NCI-H774 (cell line): ENCODE measurements at places on chromosomes 4 and X.

DNA sequence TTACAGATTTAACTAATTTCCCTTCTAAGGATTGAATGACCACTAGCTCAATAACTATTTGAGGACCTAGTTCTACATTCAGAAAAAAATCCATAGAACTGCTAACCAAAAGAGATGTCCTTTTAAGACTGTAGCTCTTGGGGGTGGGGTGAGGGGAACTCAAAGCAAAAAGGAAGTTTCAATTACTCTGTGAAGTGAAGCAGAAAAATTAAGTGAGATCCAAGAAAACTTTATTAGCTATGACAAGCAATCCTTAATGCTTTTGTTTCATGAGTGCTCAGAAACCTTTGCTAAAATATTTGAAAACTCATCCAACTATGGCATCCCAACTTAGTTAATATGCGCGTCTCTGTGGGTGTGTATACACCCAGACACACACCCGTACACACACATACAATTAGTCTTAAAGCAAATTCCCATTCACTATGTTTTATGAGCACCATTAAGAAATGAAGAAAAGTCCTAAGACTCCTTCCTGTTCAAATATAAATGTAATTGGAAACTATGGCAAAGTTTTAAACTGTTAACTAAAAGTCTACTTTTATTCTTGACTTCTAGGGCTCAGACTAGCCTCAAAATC lies 44.5 kb downstream of the GPC4 start:
- no peak for DNase-seq

DNA sequence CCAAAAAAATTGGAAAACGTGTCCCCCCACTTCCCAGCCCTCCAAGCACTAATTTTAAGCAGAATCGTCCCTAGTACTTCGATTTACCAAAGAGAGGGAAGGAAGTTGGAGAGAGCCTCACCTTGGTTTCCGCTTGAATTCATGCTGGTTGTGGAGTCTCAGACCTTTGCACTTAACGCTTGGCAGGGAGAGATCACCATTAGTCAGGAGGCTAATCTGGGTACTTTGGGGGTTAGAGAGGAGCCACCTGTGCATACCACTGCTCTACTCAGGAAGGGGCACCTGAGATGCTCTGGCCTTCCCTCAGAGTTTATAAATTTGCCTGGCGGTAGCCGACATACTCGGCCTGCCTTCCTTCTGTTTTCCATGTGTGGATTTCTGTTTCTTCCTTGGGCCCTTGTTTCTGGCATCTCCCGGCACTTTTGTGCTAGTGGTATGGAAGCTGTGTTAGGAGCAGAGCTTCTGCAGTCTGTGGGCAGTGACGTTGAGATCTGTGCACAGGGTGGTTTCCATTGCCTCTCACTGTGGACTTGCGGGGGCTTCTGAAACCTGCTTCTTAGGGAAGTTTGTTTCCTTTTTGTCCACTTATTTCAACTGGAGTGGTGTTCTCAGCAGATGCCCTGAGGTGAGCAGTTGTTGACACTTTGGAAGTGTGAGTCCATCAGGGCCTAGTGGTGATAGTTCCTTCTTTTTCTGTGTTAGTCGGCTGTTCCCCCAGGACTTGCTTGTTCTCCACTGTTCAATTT lies 104.2 kb downstream of the TMEM131L start:
- DNase-seq = no peak

DNA sequence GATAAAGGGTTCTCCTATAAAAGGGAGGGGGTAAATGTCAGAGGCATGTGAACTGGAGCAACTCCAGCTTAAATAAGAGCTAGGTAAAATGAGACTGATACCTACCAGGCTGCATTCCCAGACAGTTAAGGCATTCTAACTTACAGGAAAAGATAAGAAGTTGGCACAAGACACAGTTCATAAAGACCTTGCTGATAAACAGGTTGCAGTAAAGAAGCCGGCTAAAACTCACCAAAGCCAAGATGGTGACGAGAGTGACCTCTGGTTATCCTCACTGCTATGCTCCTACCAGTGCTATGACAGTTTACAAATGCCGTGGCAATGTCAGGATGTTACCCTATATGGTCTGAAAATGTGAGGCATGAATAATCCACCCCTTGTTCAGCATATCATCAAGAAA lies 13.1 kb upstream of the SULT1B1 start:
- no peak for DNase-seq

DNA sequence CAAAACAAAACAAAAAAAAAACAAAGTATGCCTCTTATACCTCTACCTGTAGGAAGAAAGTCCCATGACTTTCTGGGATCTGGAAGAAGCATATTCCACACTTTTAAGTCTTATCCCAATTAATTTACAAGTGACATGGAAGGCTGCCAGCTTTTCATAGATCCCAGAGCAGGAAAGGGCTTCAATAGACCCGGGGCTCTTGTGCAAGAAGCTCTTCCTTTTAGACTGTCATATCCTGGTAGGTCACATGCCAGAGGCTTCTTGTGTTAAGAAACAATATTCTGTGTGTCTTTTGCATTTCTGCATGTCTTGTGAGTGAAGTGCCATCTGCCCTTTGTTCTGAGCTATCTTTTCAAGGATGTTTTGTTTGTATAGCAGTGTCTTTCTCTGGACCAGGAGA lies 84.4 kb upstream of the PHOX2B start:
- DNase-seq = no peak

GRCh38 chr4:10491401-10491800 lies 34.2 kb upstream of the ZNF518B start:
- no peak for DNase-seq

DNA sequence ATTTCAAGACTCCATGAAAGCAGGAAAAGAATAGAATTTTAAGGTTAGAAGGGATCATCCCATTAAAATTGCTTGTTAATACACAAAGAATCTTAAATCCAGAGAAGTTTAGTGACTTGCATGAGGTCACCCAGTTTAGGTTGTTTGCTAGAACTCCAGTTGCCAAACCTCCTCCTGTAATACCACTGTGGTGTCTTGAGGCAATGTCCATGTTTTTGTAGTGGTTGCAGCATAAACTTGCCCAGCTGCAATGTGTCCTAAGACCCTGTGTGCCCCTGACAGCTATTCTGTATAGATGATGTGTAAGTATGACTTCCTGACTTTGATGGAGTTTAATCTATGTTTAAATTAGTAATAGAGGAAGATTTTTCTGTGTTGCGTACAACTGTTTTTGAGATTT lies 6.3 kb downstream of the SFRP2 start:
- no peak for DNase-seq

DNA sequence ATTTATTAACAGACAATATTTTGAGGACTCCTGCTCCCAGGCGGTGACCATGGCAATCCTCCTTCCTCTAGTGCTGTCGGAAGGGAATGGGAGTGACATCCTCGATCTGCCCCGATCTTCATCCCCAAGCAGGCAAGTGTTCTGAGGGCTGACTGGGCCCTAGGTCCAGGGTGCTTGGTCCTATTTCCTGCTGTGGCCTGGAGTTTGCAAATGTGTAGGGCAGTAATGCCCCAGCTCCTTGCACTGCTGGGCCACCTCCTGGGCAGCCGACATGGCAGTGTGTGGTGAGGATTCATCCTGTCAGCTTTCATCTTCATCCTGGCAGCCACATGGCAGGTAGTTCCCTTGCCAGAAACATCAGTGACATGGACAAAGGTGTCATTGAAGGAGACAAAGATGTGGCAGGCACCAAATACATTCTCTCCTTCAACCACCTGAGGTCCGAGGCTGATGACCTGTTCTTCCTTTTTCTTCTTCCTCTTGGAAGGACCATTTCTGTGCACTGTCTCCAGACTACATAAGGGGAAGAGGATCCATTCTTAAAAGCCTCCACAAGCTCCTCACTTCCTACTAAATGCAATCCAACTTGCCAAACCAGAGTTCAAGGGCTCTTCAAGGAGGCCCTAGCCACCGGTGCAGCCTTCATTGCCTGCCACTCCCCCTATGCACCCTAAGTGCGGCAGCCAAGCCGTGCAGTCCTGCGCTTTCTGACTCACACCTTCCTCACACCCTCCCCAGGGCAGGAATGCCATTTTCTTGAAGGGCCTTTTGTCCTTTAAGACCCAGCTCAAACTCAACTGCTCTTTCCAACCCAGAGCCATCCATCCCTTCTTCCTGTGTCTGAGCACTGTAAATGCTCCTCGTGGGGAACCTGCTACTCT lies 65.7 kb downstream of the TMEM154 start:
- no peak for DNase-seq

DNA sequence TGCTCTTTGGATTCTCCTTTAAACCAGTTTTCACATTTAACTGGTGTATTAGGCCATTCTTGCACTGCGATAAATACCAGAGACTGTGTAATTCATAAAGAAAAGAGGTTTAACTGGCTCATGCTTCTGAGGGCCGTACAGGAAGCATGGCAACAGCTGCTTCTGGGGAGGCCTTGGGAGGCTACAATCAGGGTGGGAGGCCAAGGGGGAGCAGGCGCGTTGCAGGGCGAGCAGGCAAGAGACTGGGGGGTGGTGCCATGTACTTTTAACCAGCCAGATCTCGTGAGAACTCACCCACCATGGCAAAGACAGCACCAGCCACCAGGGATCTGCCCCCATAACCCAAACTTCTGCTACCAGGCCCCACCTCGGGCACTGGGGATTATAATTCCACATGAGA lies 38.1 kb downstream of the RNF212 start:
- no peak for DNase-seq

GRCh38 chrX:125439194-125439849 lies 119.7 kb downstream of the TEX13C start:
- no peak for DNase-seq

GRCh38 chr4:2733001-2733843 lies 22.9 kb downstream of the TNIP2 start:
- no peak for DNase-seq

GRCh38 chrX:130336531-130336930 lies 3.2 kb upstream of the SLC25A14 start:
- no peak for DNase-seq

DNA sequence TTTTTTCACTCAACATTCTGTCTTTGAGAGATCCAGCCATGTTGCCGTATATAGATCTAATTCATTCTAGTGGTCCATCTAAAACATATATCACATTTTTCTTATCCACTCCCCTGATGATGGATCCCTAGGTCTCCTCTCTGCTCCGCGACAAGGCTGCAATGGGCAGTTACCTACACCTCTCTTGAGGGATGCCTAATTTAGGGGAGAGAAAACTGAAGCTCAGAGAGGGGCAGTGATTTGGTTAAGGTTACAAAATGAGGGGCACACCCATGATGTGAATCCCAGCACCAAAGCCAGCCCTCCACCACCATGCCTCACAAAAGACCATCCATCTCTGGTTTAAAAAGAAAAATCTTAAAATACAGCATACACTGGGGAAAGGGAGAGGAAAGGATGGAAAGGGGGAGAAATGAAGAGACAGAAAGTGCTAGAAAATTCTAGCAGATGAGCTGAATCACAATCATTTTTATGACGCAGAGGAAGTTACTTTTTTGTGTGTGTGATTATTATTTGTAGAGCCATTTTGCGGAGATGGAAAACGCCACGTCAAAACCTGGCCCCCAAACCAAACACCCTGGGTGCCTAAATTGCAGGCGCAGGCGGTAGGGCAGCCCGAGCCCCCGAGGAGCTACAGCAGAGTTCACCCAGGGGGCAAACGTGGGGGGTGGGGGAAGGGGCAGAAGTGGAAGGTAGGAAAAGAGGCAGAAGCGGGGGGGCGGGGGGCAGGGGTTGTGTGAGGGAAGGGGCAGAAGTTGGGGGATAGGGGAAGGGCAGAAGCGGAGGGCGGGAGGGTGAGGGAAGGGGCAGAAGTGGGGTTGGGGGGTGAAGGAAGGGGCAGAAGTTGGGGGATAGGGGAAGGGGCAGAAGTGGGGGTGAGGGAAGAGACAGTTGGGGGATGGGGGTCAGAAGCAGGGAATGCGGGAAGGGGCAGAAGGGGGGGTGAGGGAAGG lies 1.3 kb upstream of the TSPYL2 start:
- DNase-seq = no peak

GRCh38 chr4:74968456-74969164 lies 35.7 kb downstream of the PARM1 start:
- no peak for DNase-seq

- DNase-seq = peak; percentile 60
These were observed at the start of gene PABPC5 for GRCh38 chrX:91434351-91435168. TSS of gene PABPC5 (plus strand) at chrX:91434839. CDS start at chrX:91435578, 739 bp downstream.

- no peak for DNase-seq
These were observed 2.1 kb downstream of the SASH3 start for GRCh38 chrX:129781680-129782495.

DNA sequence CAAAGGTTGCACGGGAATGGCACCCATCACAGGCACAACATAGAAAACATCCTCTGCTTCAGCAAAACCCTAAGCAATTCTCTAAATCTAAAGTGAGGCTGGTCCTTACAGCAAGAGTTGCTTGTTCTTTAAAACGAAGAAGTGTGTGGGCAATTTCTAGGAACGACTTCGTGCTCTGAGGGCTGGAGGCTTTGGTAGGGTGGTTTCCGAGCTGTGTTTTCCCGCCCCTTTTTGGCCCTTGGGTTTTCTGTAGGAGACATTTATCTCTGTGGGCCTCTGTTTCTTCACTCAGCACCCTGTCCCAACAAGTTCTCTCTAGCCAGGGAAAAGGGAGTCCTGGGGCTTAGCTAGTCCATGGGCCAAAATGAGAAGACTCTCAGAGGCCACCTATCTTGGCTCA lies 84.2 kb downstream of the SLC2A9 start:
- DNase-seq = no peak

DNA sequence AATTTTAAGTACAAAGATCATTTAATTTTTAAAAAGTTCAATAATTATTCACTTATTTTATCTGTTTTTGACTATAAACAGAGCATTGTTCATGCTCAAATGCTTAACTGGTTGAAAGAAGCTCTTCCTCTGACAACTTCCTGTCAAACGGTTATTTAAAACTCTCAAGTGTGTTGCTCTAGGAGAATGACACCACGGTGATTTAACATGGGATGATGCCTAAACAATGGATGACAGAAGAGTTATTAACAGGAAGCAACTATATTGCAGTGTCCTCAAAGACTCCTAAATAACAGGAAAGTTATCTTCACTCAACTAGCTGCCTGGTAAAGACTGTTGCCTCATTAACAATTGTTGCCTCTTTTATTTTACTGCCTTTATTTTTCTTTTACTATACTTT lies 509.6 kb downstream of the PACRGL start:
- DNase-seq = no peak

GRCh38 chr4:150874338-150875226 lies 140.5 kb downstream of the LRBA start:
- DNase-seq = no peak

DNA sequence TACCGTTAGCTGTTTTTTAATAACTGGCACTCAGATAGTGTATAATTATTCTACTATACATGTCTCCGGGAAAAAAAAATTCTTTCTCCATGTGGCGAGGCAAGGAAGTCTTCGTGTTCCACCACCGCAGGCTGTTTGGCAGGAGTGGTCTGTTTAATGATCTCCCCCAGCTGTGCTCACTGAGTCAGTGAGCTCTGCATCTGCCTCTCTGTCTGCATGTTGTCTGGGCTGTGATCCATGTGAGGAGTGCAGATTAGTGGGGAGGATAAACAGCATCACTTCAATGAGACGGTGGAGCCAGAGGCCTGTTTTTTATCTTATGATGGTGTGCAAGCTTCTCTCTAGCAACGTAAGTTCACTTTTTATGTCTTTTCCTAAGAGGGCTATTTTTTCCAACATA lies 69.8 kb downstream of the RPS3A start:
- no peak for DNase-seq
